ENCODE measurements at places on chromosomes 1 and 21. TPM values are rescaled to one million over a fixed set of nuclear protein-coding genes. Genes with fewer than 3 reads are reported as not detected.

DNA sequence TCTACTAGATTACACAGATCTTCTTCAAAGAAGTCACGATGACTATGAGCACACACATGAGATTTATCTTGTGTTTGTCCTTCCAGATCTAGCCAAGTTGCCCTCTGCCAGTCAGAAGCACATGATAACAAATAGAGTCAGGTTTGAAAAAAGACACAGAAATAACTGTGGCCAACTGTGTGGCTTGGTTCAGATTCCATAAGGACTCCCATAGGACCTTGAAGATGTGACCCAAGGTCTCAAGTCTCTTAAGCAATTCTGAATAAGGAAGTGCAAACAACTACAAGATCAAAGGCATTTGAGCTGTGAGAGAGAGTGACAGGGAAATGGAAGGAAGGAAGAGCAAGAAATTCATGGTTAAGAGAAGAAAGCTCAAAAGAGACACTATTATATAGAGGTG lies 194.0 kb downstream of the PLPP3 start:
- no peak for DNase-seq

GRCh38 chr21:35150562-35151226 lies 101.6 kb upstream of the RUNX1 start:
- no peak for DNase-seq

- peak; percentile 28 for DNase-seq
These were observed 14.8 kb upstream of the TMEM240 start for GRCh38 chr1:1554926-1555915.

DNA sequence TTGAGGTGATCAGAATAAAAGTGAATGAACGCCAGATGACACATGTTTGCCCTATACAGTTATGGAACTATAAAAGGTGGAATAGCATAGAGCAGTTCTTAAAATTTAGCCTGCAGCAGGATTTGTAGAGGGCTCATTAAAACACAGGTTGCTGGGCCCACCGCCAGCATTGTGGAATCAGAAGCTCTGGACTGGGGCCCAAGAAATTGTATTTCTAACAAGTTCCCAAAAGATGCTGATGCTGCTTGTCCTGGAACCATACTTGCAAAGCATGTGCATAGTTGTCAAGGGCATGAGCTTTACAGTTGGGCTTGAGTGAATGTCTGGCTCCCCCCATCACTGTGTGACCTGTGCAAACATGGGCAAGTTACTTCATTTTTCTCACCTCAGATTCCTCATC lies 37.5 kb upstream of the LRRC53 start:
- no peak for DNase-seq

GRCh38 chr1:155083865-155084721 lies 5.5 kb downstream of the EFNA3 start:
- DNase-seq, result no peak

- no peak for DNase-seq
These were observed 179.2 kb downstream of the NFIA start for GRCh38 chr1:61261595-61261994.

DNA sequence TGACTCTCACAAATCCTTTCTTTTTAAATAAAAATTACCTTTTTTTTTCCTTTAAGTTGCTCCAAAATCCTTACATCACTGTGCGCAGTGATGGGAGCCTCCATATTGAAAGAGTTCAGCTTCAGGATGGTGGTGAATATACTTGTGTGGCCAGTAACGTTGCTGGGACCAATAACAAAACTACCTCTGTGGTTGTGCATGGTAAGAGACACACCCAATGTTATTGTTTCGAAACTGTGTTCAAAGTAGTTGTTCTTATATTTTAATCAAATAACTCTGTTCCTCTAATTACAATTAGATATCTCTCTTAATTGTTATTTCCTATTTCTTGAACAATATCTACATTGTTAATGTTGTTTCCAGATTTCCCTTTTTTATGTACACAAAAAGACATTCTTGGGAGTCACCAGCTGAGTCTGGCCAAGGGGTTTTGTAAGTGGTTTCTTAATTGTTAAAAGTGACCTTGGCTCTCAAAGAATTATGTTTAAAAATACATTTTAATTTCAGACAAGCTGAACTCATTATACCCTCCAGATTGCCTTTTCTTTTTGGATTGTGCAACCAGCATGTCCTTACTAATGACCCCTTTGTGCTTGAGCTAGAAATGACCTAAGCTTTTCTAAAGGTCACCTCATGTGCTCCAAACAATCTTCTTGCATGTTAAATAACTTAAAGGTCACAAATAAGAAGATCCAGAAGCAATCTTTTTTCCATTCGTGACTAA lies 250.1 kb downstream of the HMCN1 start:
- no peak for DNase-seq

DNA sequence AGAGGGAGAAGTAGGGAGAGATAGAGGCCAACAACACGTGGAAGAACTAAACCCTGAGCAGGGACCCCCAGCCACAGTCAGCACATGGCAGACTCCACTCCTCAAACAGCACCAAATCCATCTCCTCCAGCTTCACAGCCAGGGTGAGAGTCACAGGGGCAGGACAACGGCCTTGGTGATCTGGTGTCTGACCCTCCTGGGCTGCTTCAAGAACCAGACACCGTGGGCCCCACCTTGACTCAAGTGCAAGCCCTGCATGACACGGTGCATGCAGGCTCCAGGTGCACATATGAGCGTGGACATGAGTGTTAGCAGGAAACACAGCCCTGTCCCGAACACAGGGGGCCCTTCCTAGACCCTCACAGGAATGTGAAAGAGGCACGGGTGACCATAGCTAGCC lies 21.9 kb downstream of the S100A7 start:
- no peak for DNase-seq

DNA sequence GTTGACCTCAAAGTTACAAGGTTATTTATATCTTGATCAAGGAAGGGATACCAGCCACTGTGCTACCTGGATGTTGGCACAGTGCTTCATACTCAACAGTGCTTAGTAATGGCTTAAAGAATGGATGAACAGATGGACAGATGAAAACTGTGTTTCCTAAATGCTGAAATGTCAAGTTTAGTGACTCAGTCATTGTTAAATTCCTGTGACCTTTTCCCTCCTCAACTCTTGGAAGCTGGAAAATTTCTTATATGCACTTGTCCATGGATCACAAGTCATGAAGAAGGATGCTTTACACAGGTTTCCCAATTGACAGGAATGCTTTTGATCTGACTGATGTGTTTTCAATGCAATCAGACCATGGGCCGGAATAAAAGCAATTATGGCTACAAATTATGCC lies 39.6 kb upstream of the SLC19A2 start:
- DNase-seq, result no peak

GRCh38 chr1:40981691-40982448 lies 2.4 kb downstream of the CTPS1 start:
- DNase-seq, result no peak

DNA sequence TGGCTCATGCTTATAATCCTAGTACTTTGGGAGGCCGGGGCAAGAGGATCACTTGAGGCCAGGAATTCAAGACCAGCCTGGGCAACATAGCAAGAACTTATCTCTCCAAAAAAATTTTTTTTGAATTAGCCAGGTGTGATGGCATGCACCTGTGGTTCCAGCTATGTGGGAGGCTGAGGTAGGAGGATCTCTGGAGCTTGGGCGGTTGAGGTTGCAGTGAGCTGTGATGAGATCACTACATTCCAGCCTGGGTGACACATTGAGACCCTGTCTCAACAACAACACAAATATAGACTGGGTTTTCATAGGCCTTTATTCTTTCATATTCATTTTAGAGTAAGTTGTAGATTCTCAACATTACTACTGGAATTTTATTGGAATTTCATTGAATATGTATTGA lies 12.8 kb downstream of the MED18 start:
- no peak for DNase-seq

DNA sequence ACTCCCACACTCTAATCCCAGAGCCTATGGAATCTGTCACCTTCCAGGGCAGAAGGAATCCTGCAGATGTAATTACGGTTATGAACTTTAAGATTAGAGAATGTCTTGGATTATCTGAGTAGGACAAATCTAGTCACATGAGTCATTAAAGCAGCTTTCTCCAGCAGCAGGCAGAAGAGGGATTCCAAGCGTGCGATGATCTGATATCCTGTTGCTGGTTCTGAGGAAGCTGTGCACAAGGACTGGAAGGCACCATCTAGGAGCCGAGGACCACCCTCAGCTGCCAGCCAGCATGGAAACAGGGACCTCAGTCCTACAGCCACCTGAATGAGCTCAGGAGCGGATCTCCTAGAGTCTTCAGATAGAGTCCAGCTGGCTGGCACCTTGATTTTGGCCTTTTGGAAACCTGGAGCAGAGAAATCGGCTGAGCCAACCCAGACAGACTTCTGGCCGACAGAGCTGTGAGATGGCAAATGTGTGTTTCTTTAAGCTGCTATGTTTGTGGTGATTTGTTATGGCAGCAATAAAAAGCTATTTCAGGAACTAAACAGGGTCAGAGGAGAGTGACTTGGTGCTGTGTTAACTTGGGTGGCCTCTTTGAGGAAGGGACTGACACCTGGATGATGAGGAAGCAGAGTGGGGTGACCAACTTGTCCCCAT lies 34.5 kb downstream of the LRRN2 start:
- no peak for DNase-seq

DNA sequence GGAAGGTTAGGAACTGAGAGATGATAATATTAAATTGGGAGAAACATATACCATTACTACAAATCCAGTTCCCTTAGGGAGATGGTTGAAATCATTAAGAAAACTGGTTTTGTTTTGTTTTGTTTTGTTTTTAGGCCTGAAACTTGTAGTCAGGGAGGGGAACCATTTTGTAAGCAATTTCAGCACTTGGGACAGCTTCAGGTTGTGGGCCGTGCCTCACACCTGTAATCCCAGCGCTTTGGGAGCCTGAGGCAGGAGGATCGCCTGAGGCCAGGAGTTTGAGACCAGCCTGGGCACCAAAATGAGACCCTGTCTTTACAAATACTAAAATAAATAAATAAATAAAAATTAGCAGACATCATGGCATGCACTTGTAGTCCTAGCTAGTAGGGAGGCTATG lies 694.3 kb upstream of the NR5A2 start:
- no peak for DNase-seq

DNA sequence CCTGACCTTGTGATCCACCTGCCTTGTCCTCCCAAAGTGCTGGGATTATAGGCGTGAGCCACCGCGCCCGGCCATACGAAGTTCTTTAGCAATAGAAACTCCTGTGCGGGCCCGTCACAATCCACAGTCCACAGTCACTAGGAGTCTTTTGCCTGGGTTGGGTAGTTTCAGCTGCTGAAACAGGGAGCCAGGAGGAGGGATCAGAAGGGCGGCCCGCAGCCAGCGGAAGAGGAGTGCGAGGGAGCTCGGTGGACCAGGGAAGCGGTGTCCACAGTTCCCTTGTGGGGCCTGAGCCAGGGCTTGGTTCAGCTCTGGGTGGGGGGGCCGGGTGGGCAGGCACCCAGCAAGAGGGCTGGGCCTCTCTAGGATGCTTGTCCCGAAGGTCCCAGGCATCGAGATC lies 17.9 kb upstream of the HSPG2 start:
- no peak for DNase-seq

GRCh38 chr1:10733474-10734366 lies 62.7 kb downstream of the CASZ1 start:
- DNase-seq, result no peak

GRCh38 chr1:226994586-226995364 lies 54.7 kb downstream of the COQ8A start:
- DNase-seq, result no peak

GRCh38 chr1:19735440-19736127 lies 64.1 kb downstream of the TMCO4 start:
- peak; percentile 48 for DNase-seq

Gene HYI
- 32.1 TPM for total RNA-seq

Gene LEPR
- 12.8 TPM for total RNA-seq

Gene PRAMEF6
- total RNA-seq, result not detected

Gene KRTAP11-1
- total RNA-seq, result not detected

Gene BRINP3
- total RNA-seq, result 28.9 TPM

Gene CSF3R
- total RNA-seq, result 2.2 TPM

Gene DNASE2B
- 0.16 TPM for total RNA-seq

Gene RGL1
- total RNA-seq, result 61.0 TPM
